Stimulated activated naive CD8-positive, alpha-beta T cell treated with anti-CD3 and anti-CD28 coated beads, Interleukin-15, amount 100 ng/mL, for 72 hours (primary cell): ENCODE measurements at places on chromosomes 1 and 21.

- DNase-seq, result no peak
These were observed 31.9 kb downstream of the MAP3K21 start for GRCh38 chr1:233359431-233359830.

GRCh38 chr1:20358761-20359263 is 68.1 kb downstream of the VWA5B1 start:
- no peak for DNase-seq

DNA sequence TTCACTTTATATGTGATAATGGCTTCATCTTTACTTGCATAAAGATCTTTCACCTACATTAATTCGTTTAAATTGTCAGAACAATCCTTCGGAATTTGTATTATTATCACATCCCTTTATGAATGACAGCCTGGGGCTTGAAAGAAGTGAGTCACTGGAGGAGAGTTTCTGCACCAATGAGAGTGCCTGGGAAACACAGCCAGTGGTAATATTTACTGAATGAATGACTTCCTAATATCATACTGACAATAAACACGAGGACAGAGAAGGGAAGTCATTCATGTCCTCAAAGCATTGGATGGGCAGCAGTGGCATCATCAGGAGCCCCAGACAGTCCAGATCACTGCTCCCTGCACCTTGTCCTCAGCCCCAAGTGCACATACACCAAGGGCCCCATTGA is 40.7 kb upstream of the PDE4B start:
- no peak for DNase-seq

- no peak for DNase-seq
These were observed 101.7 kb upstream of the HAO2 start for GRCh38 chr1:119266858-119267257.

- DNase-seq, result no peak
These were observed 444.1 kb downstream of the PLPP3 start for GRCh38 chr1:56135069-56135863.

DNA sequence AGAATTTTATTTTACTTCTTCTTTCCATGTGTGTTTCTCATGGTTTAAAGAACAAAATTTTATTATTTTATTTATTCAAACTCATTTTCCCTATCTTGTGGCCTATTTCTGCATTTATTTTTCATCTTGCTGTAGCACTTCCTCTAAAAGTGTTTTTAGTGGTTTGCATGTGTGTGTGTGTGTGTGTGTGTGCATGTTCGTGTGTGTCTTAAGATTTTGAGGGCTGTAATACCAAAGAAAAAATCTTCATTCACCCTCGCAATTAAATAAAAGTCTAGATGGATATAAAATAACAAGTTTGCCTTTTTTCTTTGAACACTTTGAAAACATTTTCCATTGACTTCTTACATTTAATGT is 24.6 kb upstream of the FCRL3 start:
- no peak for DNase-seq

DNA sequence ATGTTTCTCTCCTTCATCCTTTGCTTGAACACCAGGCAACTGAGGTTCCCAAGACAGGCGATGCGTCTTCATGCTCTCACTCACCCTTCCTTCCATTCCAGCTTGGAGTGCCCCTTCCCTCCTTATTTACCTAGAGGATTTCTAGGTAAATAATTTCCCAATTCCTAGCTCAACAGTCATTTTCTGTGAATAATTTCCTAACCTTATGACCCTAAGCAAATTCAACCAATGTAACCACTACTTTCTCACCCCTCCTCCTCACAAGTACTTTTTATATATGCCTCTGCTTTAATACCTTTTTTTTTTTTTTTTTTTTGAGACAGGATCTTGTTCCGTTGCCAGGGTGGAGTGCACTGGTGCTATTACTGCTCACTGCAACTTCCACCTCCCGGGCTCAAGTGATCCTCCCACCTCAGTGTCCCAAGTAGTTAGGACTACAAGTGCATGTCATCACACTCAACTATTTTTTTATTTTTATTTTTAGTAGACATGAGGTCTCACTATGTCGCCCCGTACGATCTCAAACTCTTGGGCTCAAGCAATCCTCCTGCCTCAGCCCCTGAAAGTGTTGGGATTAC is 86.7 kb downstream of the USP24 start:
- no peak for DNase-seq

DNA sequence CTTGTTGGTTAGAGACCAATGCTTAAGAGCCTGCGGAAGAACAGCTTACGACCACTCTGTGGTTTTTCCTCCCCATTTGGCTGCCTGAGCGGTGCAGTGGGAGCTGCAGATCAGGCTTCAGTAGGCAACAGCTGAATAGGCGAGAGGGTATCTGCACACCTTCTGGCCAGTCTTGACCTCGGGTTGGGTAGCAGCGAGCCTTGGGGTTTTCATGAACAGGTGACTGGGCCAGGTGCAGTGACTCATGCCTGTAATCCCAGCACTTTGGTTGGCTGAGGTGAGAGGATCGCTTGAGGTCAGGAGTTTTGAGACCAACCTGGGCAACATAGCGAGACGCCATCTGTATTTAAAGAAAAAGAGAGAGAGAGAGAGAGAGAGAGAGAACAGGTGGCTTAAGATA is 41.0 kb downstream of the NENF start:
- DNase-seq, result no peak

DNA sequence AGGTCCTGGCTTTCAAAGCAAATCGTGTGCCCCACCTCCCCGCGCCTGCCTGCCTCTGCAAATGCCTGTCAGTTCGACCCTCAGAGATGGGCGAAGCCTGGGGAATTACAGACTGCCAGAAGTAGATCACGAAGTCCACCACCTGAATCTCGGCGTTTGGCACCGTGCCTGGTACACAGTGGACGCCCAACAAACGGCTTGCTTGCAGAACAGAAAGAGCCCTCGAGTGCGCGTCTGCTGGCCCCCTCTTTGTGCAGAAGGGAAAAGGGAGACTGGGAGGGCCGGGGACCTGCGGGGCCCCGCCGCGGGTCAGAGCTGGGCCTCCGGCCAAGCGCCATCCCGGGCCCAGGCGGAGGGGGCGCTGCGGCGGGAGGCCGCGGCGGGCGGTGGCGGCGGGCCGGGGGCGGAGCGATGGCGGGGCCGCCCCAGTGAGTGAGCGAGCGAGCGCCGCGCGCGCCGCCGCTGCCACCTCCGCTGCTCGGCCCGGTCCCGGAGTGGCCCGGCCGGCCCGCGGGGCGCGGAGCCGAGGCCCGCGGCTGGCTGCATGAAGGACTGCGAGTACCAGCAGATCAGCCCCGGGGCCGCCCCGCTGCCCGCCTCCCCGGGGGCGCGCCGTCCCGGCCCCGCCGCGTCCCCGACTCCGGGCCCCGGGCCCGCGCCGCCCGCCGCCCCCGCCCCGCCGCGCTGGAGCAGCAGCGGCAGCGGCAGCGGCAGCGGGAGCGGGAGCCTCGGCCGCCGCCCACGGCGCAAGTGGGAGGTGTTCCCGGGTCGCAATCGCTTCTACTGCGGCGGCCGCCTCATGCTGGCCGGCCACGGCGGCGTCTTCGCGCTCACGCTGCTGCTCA is at the start of gene ZDHHC18:
ZDHHC18 (plus strand) TSS at position 428 of the 845 bp plus-strand sequence; CDS start at position 545, 117 bp downstream.
- DNase-seq, result peak; percentile 73

DNA sequence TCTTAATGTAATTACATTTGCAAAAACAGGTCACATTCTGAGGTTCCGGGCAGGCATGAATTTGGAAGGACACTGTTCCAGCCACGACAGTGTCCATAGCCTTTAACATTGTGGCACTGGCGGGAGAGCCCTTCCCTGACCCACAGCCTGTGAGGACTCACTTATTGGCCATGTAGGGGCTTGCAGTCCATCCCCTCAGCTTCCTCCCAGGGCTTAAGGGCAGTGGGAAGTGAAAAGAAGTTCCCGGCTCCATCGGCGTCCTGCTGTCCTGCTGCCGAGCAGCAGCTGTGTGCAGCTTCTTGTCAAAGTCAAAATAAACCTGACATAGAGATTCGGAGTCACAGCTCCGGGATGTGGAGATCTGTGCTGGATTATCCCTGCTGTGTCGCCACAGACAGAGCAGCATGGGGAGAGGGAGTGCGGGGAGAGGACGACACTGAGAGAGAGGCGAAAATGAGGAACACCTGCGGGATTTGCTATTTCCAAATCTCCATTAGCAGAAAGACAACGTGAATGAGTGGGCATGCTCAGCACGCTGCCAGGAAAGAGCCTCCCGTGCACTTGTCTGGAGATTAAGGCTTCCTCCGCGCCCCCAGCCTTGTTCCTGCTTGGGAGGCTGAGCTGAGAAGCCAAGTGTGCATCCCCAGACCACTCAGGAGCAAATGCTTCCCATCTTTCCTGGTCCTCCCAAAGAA is 260.3 kb downstream of the ASTN1 start:
- no peak for DNase-seq

DNA sequence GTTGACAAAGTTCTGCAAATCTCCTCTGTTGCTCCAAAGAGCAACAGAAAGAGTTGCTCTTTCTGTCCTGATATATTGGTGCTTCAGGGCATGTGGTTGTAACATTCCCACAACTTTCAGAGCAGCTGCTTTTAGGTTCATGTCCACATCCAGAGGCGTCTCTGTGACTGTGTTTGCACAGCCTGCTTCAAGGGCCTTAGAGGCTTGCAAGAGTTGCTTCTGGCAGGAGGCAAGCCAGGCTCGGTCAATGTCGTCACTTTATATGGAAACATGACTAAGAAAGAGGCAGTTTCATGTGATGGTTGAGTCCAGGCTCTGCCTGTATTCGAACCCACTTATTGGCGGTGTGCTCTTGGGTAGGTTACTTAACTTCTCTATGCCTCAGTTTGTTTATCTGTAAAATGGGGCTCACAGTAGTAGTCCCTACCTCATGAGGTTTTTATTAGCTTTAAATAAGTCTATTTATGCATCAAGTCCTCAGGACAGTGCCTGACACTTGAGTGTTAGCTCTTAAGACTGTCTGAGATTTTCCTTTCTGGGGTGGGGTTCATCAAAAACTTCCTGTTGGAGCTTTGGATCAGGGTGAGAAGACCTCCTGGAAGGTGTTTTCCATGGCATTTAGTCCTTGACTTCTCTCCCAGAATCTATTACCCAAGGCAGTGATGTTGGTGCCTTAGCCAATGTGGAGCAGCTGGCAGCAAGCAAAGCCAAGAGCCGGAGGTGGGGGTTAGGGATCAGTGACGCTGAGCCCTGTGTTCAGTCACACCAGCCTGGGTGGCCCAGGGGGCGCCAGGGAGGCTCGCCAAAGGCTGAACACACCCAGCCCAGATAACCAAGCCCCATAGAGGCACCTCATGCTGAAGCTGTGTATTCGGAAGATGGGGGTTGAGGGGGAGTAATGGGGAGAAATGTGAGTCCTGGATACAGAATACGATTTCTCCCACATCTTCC is 18.9 kb downstream of the LHX4 start:
- no peak for DNase-seq

- no peak for DNase-seq
These were observed 107.2 kb downstream of the C1orf21 start for GRCh38 chr1:184493987-184494388.

DNA sequence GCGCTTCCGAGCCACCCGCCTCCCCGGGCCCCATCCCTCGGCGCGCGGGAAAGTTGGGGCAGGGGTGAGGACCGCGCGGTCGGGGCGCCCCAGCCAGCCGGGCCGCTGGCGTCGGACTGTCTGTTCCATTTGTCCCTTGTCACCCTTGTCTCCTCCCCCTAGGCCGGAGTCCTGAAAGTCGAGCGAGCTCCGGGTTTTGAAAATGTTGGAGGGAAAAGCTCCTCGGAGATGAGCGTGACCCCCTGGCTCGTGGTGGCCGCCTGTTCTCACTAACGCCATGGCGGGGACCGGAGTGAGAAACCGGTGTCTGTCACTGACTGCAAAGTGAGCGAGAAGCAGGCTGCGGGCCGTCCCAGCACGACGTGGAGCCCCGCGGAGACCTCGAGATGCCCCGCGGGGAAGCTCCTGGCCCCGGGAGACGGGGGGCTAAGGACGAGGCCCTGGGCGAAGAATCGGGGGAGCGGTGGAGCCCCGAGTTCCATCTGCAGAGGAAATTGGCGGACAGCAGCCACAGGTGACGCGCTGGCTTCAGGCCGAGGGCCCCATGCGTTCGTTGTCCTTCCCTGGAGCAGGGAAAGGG is 491 bp downstream of the PER3 start:
- DNase-seq, result no peak

GRCh38 chr1:4375812-4376211 is 278.6 kb upstream of the AJAP1 start:
- no peak for DNase-seq

- DNase-seq, result no peak
These were observed 519.3 kb upstream of the CXADR start for GRCh38 chr21:16993416-16994038.

DNA sequence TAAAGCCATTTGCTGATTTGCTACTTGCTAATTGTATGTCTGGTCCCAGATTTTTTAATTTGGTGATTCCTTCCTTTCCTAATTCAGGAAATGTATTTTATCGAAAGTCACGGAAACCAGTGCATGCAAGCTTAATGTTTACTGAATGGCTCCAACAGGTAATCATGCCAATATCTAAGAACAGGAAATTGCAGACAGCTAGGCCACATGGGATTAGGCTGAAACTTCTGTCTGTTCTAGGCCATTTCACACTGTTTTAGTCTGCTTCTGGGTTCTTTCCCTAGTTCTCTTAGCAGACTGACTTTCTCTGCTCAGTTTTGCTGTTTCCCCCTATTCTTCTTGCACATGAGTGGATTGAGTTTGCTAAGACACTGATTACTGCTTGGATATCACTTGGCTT is 111.4 kb downstream of the NTNG1 start:
- no peak for DNase-seq

- no peak for DNase-seq
These were observed 33.1 kb downstream of the KCNJ15 start for GRCh38 chr21:38289705-38290485.

- DNase-seq, result no peak
These were observed 22.3 kb downstream of the FOXJ3 start for GRCh38 chr1:42312576-42313212.

DNA sequence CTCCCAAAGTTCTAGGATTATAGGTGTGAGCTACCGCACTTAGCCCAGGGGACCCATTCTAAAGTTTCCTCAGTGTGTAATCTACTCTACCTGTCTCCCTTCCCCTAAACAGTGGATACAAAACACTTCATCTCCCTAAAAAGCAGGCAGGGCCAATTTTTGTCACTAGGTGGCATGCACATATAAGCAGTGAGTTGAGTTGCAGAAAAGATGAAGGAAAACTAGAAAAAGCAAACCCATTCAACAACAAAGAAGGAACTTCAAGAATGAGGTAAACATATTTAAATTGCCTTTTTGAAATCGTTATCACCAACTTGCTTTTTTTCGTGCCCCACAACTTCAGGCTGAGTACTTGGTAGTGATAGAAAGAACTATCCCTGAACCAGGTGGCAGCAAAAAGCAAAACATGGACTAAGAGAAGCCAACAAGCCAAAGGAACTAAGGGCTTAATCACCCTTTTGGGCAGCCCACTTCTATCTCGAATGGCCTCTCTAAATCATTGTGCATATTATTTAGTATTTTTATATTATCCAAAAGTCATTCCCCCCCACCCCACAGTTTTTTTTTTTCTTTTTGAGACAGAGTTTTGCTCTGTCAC is 19.7 kb upstream of the ALDH9A1 start:
- peak; percentile 24 for DNase-seq

GRCh38 chr1:9792156-9793042 is 31.4 kb downstream of the CLSTN1 start:
- DNase-seq, result no peak
